ENCODE measurements at places on chromosomes 3 and 15.

DNA sequence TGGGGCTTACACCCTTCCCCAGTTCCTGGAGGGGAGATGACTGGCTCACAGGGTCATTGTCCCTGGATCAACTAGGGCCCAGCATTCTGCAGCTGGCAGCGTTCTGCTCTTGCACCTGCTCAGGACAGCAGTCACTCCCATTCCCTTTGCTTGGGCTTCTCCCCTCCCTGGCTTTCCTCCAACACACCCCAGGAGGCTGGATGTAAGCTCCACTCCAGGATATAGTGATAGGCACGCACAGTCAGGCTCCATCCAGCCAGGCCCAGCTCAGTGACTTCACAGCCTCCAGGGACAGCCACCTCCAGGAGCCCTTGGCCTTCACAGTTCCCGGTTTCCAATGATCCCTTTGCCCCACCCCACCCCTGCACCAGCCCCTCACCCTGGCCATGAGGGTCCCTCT is 1.9 kb downstream of the SPTBN5 start:
- DNase-seq, result no peak

DNA sequence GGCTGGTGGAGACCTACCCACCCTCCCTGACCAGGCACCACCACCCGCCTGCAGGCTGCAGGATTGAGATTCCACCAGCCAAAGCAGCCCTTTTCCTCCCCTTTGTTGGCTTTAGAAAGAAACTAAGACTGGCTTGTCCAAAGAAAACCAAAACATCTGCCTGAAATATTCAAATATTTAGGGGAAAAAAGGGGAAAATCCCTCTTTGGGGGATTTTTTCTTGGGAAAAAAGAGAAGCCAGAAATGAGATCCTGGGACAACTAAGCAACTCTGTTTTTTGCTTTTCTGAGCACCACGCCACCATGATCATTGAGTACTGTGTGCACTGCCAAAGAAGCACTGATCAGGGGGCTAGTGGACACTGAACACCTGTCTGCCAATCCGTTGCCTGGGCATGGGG is 2.6 kb downstream of the DCLK3 start:
- no peak for DNase-seq

DNA sequence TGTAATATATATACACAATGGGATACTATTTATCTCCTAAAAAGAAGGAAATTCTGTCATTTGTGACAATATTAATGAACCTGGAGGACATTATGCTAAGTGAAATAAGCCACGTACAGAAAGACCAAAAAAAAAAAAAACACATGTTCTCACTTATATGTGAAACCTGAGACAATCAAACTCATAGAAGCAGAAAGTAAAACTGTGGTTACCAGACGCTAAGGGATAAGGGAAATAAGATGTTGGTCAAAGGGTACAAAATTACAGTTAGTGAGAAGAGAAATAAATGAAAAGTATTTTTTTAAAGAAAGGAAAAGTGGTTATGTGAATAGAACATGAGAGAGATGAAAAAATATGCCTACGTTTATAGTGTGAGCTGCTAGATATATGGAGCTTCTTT is 101.1 kb downstream of the CPNE4 start:
- DNase-seq, result no peak

GRCh38 chr15:35117543-35118265 is 32.6 kb upstream of the NANOGP8 start:
- no peak for DNase-seq

DNA sequence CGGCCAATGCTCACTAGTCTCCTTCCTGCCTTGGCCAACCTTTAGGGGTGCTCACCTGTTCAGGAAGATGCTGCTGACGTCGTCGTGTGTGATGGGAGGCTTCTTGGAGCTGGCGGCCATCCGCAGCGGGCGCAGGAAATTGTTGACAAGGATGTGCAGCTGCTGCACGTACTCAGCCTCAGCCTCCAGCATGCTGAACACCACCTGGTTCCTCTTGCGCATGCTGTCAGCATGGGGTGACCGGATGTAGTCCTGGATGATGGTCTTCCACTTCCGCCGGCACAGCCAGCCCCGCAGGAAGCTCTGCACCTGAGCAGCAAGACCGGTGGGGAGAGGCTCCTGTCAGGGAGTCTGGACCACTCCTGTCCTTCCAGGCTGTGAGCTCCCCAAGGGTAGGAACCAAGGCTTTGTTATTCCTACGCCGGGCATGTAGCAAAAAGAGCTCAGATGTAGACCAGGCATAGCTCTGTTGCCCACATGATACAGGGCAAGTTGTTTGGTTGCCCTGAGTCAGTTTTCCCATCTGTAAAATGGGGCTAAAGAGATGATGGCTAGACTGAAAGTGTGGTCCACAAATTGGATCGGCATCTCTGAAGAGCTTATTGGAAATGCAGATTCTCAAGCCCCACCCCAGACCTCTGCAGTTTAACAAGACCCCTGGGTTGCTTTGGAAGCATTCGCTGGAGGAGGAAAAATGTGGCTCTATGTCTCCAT is 43.7 kb downstream of the RASGRF1 start:
- no peak for DNase-seq

DNA sequence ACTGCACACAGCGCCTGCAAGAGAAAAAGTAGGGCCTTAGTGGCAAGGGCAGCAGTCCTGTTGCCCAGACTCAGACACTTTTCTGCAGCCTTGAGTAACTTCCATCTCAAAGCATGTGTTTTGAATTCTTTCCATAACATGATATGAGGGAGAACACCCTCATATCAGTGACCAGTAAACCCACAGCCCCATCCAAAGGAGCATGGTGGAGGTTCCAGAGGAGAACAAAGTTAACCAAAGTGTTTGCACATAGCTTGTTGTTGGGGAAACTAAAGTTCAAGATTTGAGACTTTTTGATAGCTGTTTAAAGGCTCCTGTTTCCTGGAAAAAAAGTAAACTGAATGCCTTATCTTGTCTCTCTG is 74.2 kb downstream of the OCA2 start:
- no peak for DNase-seq

DNA sequence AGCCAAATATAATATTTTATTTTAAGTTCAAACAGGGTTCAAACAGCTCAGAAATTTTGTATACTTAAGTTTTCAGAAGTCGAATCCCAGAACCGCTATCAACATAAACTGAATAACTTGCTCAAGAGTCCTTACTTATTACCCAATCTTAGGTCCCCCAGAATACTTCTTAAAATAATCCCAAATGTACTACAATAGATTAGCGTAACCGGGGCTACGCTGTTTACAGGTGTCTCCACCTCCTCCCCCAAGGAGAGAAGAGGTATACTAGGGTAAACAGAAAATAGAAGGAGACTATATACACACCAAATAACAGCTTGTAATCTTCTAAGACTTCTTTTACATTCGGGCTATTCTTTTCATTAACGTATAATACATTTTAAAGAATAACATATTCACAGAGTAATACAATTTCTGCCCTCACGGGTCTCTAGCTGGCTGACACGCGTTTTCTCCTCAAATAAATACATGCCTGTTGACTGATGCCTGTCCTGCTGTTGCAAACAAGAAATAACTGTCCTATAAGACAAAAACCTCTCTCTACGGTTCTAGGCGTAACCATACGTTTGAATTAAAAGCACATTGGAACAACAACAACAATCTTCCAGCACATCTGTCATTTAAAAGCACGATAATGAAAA is 1.3 kb downstream of the DENND4A start:
- DNase-seq, result no peak

DNA sequence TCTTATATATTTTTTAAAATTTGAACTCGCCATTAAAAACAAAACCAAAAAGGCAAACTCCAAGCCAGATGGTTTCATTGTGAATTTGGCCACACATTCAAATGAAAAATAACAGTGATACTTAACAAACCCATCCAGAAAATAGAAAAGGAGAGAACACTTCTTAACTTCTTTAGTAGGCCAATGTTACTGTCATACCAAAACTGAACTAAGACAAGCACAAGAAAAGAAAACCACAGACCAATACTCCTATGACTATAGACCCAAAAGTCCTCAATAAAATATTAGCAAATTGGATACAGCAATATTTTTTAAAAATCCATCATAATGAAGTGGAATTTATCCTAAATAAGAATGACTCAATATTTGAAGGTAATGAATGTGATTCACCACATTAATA is 73.5 kb upstream of the ALDH1A3 start:
- DNase-seq, result no peak

DNA sequence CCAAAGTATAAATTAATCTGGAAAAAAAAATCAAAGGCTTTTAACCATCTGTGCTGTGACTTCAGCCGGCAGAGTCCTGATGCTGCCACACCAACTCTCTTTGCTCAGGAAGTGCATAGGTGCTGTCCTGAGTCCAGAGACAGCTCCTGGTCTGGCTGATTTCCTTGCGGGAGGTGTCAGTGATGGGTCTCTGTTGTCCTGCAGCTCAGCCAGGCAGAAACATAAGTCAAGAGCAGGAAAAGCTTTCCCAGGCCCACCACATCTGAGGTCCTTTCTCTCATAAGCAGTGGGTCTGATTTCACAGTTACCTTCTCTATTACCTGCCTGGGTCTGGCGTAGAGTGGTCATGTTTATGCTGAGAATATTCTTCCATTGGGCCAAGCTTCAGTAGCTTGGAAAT is 19.4 kb downstream of the CHST2 start:
- no peak for DNase-seq

DNA sequence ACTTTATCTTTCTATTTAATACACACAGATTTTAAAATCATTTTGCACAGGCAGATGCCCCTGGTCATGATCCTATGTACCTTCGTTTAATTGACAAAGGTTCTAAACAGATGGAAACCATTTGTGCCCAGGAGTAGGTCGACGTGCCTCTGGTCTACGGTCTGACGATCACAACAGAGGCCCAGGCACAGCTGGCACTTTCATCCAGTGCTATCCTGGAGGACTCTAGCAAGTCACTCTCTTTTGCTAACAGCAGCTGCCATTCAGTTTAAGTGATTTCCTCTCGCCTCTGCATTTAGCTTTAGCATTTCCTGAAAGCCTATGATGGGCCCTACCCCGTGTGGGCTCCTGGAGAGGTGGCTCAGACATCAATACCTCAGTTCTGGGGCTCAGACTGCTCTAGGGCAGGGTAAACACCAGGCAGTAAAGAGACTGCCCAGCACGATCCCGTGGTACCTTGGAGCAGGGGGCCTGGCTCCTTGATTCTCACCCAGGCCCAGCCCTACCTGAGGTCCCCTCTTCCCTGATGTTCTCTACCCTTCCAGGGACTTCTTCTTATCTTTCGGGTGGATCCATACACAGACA is 83.2 kb upstream of the SNRPA1 start:
- no peak for DNase-seq

DNA sequence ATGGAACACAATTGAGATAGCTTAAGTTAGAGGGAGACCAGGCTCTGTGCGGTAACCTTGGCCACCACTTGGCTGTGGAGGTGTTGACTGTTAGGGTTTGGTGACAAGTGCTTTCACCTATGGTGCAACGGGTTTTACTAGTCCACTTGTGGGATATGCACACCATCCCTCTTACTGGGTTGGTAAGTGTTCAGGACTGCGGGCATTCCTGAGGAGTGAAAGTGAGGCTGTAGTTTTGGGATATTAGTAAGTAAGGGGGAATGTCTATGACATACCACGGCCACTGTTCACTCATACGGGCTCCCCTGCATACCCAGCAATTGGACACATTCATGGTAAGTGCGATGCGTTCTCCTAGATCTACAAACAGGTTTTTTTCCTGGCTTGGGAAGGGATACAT is 8.0 kb upstream of the RAD54L2 start:
- DNase-seq, result no peak

- no peak for DNase-seq
Observed at GRCh38 chr3:101675709-101676215, 1.2 kb downstream of the ZBTB11 start.

GRCh38 chr3:12959838-12960378 is 113.3 kb downstream of the IQSEC1 start:
- no peak for DNase-seq

DNA sequence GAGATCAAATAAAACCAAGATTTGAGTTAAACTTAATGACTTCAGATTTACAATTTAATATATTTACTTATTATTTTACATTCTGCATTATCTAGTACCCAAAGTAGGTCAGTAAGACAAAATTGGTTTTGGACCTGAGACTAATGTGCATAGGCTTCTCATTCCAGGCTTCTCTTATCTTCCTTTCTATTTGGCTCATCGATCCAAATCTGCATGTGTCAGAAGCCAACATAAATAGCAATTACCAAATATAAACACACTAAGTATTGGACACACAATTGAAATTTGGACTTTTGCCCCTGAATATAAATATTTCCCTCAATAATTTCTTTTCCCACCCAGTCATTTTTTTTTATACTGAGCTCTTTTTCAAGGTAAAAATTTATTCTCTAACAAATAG is 290.6 kb upstream of the ARHGEF26 start:
- DNase-seq, result no peak

GRCh38 chr3:9770276-9770812 is 597 bp upstream of the CAMK1 start:
- no peak for DNase-seq

DNA sequence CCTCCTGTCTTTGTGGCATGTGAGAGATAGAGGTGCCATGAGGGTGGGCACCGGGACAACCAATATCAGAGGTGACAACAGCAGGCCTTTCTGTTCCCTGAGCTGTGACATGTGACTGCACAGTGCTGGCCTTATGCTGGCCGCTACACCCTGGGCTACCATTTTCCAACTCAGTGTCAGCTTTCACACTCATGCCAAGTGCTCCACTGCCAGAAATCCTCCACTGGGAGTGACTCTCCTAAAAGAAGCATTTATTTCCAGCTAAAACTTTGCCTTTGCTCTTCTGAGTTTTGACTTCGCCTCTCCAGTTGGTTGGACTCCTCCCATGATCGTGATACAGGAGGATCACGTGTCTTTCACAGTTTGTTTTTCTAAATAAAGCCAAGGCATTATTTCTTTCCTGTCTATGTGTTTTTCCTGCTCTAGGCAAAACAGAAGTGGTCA is 31.4 kb downstream of the CA12 start:
- no peak for DNase-seq

DNA sequence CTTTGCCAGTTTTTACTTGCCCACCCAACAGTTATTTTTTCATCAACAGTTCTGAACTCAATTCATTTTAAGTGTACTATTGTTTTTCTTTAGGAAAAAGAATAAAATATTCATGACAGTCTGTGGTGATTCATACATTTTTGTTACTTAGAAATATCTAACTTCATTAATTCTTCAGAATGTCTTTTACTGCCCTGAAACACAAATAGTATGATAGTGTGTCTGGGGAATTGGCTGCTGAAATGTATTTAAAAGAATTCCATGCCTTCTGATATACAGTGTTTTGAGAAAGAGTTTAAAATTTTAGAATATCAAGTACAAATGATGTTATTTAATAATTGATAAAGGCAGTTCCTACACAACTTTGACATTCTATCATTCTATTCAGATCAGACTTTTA is 854.1 kb downstream of the NAALADL2 start:
- no peak for DNase-seq

DNA sequence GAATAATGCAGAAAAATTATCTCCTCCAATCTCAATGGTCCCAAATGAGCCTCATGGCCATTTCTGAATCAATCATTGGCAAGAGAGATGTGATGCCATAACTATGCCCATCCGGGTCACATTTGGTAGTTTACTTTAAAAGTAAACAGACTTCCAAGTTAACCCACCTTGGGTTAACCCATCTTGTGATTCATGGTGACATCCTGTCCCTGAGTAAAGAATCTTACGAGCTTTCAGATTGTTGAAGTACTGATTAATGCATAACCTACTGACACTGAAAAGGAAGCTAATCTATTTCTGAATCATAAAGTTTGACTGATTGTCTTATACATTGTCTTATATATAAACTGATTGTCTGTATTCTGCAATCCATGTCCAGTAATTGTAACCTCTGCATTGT is 467.2 kb upstream of the AGTR1 start:
- no peak for DNase-seq

Data from esophagus squamous epithelium (tissue), 5 donors.